ENCODE measurements at places on chromosomes 16 and 17. TPM values are rescaled to one million over a fixed set of nuclear protein-coding genes. Genes with fewer than 3 reads are reported as not detected.

DNA sequence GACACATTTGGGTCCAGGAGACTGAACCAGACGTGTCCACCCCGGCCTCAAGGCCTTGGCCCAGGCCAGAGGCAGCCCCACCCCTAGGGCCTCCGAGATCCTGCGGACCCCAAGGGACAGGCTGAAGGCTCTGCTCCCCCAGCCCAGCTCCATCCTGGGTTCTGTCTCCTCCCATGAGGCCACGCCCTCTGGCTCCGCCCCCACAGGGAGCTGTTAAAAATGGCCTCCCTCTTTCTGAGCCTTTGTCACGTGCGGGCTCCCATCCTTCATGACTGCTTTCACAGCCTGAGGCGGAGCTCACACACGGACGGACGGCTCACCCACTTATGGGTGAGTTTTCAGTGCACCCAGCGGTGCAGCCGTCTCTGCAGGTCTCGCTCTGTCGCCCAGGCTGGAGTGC is 6.5 kb upstream of the CACNA1H start:
- no peaks in the 10 kb centered on the region for H3K36me3 ChIP-seq
- H3K27me3 ChIP-seq, result 0 out of 2 replicates have a peak, but pooled peaks cover 3% of the 10 kb centered on the region
- H3K4me1 ChIP-seq, result no peaks in the 10 kb centered on the region
- no peak overlapping the region for H3K4me3 ChIP-seq
- H3K27ac ChIP-seq, result no peak overlapping the region

DNA sequence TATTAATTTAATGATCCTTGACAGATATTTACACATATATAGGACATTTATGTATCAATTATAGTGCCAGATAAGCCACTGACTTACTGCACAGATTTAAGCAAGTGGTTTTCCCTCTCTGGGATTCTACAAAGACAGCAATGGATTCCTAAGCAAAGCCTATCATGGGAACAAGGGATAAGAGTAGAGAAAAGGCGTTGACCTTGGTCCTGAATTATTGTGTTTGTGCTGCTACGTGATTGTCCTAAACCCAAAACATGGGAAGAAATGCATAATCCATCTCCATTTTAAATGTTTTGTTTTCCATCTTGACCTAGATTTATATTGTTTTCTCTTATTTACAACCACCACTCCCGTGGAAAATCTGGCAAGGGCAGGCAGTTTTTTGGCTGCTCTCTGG is 14.0 kb downstream of the SLFN11 start:
- DNase-seq, result no peak
- H3K36me3 ChIP-seq, result peaks cover 55% of the 10 kb centered on the region
- no peaks in the 10 kb centered on the region for H3K27me3 ChIP-seq

GRCh38 chr16:22174642-22175041 is 12.3 kb downstream of the SDR42E2 start:
- no peaks in the 10 kb centered on the region for H3K4me1 ChIP-seq
- H3K27ac ChIP-seq, result no peak overlapping the region
- no peaks in the 10 kb centered on the region for H3K27me3 ChIP-seq

DNA sequence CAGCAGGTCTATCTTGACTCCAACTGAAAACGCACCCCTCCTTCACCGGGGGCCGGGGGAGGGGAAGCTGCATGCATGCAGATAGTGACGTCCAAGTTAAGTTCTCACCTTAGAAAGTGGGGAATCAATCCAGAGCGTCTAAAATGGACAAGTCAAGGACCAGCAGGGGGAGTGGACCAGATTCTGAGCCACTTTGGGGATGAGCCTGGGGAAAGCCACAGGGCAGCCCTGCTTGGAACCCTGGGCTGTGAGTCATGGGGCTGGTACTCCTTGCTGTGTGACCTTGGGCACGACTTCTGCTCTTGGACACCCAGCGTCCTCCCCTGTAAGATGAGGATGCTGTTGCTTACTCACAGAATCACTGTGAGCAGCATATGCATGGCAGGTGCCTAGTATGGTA is 9.1 kb downstream of the TNFRSF13B start:
- no peaks in the 10 kb centered on the region for H3K36me3 ChIP-seq
- peak; percentile 25 for DNase-seq
- H3K4me3 ChIP-seq, result no peak overlapping the region
- peaks cover 51% of the 10 kb centered on the region for H3K27me3 ChIP-seq

GRCh38 chr17:14845591-14846281 is 419.4 kb downstream of the PMP22 start:
- DNase-seq, result peak; percentile 19
- H3K27me3 ChIP-seq, result no peaks in the 10 kb centered on the region
- H3K4me3 ChIP-seq, result no peak overlapping the region
- peaks cover 17% of the 10 kb centered on the region for H3K4me1 ChIP-seq

SOX8 gene
- total RNA-seq, result 0.89 TPM

DNAH2 gene
- total RNA-seq, result not detected

TEDC2 gene
- 8.3 TPM for total RNA-seq
